ENCODE measurements at places on chromosomes 11 and 22.

GRCh38 chr22:40002935-40003715 is 8.4 kb downstream of the FAM83F start:
- DNase-seq, result no peak
- H3K4me3 ChIP-seq, result no peak overlapping the region
- no peak overlapping the region for H3K27ac ChIP-seq
- H3K36me3 ChIP-seq, result no peaks in the 10 kb centered on the region
- H3K4me1 ChIP-seq, result peaks cover 2% of the 10 kb centered on the region
- peaks cover 15% of the 10 kb centered on the region for H3K27me3 ChIP-seq

DNA sequence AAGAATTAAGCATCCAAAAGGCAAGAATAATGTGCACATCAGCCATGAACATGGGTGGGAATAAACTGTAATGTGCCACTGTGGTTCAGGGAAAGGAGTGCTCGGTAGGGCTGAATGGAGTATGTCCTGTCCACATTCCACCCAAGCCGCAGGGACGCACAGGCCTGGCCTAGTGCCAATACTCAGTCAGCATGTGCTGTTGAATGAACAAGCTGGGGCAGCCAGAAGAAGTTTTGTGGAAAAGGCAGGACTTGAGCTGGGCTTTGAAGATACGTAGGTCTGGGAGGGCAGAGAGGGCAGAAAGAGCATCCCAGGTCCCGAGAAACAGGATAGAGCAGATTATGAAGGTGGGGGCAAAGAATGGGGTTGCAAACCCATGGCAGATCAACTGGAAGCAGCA is 60.0 kb upstream of the PLET1 start:
- H3K4me1 ChIP-seq, result peaks cover 6% of the 10 kb centered on the region
- no peak overlapping the region for H3K4me3 ChIP-seq
- no peak for DNase-seq

GRCh38 chr11:21364866-21365624 is 695.7 kb downstream of the NELL1 start:
- H3K27ac ChIP-seq, result no peak overlapping the region
- H3K36me3 ChIP-seq, result no peaks in the 10 kb centered on the region
- no peaks in the 10 kb centered on the region for H3K27me3 ChIP-seq
- H3K4me3 ChIP-seq, result no peak overlapping the region
- DNase-seq, result no peak
- H3K4me1 ChIP-seq, result no peaks in the 10 kb centered on the region

- H3K27ac ChIP-seq, result no peak overlapping the region
- H3K36me3 ChIP-seq, result no peaks in the 10 kb centered on the region
- H3K27me3 ChIP-seq, result peaks cover 29% of the 10 kb centered on the region
These were observed 46.8 kb downstream of the PAMR1 start for GRCh38 chr11:35478471-35479091.

Data from activated naive CD8-positive, alpha-beta T cell treated with anti-CD3 and anti-CD28 coated beads, Interleukin-2, amount 50 U/mL, for 24 hours (primary cell).